Astrocyte (in vitro differentiated cells and primary cell): ENCODE measurements at places on chromosomes 7 and 10.

DNA sequence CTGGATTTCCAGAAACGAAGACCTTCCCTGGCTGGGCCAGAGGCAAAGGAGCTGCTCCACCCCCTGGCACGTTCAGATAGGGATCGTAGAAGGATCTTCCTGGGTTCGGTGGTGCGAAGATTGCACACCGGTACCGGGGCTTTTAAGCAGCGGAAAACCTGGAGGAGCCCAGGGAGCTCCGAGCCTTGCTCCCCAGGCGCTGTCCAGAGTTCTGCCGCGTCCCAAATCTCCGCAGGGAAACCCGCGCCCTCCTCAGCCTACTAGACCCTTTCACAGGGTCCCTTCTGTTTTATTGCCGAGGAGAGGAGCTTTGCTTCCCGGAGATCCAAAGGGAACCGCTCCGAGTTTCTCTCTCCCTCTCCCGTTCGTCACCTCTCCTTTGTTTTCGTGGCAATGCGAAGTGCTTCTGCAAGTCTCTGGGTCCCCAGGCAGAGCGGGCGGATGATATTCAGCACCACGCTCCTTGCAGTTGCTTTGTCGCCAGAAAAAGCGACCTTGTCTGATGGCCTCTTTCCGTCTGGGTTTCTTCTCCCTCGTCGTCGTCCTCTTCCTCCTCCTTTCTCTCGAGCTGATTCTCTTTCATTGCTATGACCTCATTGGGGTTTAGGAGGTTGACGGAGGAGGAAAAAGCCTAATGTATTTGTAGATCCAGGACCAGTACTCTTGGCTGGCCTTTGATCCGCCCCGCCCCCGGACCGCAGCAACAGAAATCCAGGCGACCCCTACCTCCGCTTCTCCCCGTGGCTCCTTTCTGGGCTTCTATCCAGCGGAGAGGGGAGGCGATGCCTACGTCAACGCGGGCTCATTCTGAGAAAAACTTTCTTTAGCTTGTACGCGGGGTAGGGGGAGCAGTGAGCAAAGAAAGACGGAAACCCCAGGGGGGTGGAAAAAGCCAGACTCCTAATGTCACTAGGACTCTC lies at the start of gene TMEM196:
TMEM196 (minus strand) TSS at position 777 of the 920 bp plus-strand sequence. CDS start 921 bp downstream, outside the sequence.
- peak; percentile 42 for DNase-seq

DNA sequence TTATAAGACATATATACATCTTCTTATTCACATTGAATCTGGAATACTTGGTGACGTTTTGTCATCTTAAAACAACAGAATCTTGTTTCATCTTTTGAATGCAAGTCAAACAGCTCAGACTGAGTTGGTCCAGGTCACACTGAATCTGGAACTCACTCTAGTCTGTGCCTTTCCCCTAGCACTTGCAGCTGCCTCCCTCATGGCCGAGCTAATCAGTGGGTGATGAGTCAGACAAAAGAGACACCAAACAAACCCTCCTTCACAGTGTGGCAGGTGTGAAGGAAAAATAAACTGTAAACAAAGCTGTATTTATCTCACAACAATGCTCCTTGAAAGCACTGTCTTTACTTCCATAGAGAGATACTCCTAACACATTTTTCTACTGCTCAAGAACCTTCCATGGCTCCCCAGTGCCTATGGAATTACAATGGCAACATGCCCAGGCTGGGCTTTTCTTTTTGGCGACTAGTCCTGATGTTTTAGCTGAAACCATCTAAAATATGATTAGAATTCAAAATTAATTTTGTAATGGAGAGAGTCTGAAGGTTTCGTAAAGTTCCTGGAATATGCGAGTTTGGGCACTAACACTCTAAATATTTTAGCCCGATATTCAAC lies 140.0 kb downstream of the ZNF365 start:
- DNase-seq = no peak

GRCh38 chr7:47027695-47028240 lies 554.1 kb downstream of the TNS3 start:
- DNase-seq = no peak

DNA sequence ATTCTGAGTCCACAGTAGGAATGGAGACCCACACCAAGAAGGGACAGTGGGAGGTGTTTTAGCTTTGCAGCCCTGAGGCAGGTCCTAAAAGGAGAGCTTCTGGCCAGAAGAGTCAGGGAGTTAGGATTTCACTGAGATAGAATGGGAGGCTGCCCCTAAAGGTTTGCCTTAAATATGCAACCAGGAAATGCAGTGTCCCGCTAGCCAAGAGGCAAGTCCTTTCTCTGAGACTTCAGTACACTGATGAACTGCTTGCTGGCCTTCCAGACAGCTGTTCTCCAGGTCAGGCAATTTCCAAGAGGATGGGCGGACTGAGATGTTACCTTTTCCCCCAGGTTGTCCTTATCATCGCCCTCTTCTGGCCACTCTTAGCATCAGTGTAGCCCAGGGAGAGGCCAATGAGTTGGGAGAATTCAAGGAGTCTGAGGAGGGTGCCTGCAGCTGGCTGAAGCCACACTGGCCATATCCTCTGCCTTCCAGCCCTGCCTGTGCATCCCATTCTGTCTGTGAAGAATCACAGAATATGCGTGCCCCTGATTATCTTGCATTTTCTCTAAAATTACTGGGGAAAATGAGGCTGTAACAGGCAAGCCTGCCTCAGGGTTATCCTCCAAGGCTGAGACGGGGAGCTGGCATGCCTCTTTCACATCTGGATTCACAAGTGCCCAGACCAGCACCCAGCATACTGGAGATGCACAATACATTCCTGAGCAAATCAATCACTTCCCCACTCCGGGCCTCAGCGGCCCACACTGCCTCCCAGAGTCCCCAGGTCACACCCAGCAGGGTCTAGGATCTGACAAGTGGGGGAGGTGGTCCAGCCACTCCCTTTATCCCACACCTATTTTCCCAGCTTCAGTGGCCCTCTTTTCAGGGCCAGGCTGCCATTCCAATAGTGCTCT lies 2.4 kb downstream of the TLL2 start:
- no peak for DNase-seq

GRCh38 chr7:48540746-48541145 lies 369.5 kb downstream of the ABCA13 start:
- no peak for DNase-seq

GRCh38 chr7:112573302-112574039 lies 92.7 kb downstream of the LSMEM1 start:
- peak; percentile 16 for DNase-seq

GRCh38 chr7:54904130-54904529 lies 114.7 kb upstream of the EGFR start:
- DNase-seq = peak; percentile 74

- DNase-seq = peak; percentile 47
Observed at GRCh38 chr10:31188792-31189406, 130.1 kb upstream of the ZEB1 start.
